ENCODE measurements at places on chromosomes 5 and 9.

DNA sequence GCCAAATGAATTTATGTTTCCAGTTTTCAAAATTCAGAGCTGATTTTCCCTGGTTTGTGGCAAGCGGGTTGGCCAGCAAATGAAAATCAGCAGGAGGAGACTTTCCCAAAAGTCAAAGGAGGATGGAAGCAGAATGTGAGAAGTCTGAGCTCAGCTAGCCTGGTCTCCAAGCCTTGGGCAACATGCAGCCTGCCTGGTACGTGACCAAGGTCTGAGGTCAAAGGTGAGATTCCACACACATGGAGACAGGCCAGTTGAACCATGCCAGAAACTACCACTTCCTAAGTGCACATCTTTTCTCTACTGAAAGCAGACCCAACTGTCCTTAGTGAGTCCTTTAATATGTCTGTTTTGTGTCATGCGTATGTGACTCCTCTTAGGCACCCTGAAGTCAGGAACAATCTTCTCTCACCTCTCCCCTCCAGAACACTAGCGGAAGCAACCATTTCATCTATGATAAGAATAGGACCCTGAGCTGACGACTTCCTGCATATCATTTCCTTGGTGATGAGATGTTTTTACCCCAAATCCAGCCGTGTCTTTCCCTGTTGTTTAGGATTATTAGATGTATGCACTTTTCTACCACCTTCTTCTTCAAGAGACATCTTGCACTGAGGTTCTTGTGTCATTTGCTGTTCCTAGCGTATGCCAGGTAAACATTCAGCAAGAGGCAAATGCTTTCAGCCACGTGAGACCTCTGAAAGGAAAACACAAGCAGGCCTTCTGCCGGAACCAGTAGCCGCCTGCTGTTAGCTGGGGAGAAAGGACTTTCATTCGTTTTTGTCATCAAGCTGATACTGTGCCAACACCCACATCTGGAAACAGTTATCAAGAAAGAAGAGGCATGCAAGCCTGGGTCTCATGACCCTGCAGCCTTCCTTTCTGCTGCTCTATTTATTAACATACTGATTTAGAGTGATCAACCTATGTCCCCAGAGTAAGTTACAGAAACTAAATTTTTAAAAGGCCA, 9.7 kb upstream of the TGFBI start:
- DNase-seq: no peak

DNA sequence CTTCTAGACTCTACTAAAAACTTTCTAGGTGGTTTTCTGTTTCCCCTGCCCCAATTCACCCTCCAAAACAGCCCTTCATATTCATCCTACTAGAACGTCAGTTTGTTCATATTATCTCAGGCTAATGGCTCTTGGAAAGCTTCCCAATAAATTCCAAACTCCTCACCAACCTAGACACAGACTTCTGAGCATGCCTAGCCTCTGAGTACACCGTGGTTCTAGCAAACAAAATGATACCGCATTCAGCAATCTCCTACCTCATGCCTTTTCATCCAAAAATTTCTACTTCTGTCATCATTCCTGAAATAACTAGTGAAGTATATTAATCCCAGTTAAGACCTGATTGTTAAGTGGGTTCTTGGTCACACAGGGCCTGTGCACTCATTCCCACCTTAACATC, 46.5 kb upstream of the NR5A1 start:
- DNase-seq: no peak

DNA sequence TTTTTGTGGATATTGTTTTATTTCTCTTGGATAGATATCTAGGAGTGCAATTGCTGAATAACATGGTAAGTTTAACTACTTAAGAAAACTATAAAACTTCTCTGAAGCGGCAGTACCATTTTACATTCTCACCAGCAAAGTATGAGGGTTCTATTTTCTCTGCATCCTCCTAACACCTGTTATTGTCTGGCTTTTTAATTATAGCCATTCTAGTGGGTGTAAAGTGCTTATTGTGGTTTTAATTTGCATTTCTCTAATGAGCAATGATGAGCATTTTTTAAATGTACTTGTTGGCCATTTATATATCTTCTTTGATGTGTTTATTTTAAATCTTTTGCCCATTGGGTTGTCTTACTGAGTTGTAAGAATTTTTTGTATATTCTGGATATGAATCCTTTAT, 28.7 kb downstream of the SMIM32 start:
- DNase-seq: no peak

DNA sequence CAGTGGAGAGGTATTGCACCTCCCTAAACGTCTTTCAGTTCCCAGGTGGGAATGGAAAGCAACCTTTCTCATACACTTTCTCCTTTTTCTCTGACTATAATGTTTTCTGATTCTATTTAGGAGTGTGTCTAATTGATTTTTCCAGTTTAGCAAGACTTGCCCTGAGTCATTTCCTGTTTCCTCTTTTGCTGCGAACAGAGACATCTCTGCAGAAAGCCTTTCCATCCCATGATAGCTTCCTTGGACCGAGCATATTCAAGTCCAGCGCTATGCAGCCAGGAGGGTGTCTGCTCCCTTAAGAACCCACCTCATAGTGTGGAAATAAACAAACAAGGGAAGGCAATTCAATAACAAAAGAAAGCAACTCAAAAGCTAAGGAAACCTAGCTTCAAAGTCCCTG, 60.0 kb upstream of the CDH6 start:
- DNase-seq: no peak

- DNase-seq: no peak
These were observed 188.3 kb downstream of the GADD45G start for GRCh38 chr9:89793124-89793495.

- no peak for DNase-seq
These were observed 14.8 kb upstream of the TUT7 start for GRCh38 chr9:86368871-86369521.

DNA sequence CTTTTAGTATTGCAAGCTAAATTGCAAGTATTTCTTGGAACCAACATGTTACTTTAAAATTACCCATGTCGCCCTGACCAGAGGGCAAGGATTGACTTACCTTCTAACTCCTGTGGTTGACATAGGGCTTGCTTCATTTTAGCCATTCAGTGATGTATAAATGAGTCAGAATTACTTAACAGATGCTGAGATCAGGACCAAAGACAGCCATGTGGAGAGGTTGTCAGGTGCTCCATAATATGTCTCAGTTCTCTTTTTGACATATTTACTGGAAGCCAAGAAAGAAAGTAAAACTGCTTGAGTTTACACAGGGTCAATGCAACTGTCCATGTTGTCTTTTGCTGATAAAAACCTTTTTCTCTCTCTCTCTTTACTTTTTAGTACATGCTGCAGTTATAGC, 33.2 kb downstream of the F2RL2 start:
- DNase-seq: peak; percentile 42

DNA sequence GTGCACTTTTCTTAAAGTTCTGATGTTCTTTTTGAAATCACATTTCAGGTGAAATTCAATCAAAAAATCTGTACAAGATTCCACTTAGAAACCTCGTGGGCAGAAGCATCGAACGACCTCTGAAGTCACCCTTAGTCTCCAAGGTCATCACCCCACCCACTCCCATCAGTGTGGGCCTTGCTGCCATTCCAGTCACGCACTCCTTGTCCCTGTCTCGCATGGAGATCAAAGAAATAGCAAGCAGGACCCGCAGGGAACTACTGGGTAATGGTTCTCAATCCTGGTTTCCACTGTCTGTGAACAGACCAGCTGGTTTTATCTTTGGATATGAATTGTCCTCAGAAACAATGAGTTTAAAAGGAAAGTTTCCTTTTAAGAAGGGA, 8.1 kb upstream of the SLC2A8 start:
- DNase-seq: no peak

GRCh38 chr5:2700876-2701275, 50.6 kb downstream of the IRX2 start:
- no peak for DNase-seq

- DNase-seq: no peak
These were observed 162.2 kb downstream of the HSD17B3 start for GRCh38 chr9:96139592-96140295.

- no peak for DNase-seq
These were observed 30.3 kb upstream of the PUM3 start for GRCh38 chr9:2874001-2874750.

- no peak for DNase-seq
These were observed 294.2 kb upstream of the GRIN3A start for GRCh38 chr9:102032614-102033013.

GRCh38 chr5:109105631-109106267, 304.0 kb downstream of the PJA2 start:
- DNase-seq: no peak

DNA sequence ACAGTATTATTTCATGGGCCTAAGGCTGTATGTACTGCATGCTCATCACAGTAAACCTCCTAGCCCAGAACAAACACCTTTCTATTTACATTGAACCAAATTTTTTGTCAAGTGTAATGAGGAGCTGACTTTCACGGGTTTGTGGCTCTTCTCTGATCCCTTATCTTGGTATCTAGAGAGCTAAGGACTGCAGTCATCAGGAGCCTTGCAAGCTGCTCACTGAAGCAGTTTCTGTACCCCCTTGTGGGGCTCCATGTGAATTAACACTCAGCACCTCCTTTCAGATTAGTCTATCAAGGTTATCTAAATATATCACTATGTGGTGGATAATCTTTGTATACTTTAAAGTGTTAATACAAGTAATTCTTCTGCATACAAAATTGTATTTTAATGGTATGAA, 108.2 kb downstream of the AUH start:
- peak; percentile 30 for DNase-seq

DNA sequence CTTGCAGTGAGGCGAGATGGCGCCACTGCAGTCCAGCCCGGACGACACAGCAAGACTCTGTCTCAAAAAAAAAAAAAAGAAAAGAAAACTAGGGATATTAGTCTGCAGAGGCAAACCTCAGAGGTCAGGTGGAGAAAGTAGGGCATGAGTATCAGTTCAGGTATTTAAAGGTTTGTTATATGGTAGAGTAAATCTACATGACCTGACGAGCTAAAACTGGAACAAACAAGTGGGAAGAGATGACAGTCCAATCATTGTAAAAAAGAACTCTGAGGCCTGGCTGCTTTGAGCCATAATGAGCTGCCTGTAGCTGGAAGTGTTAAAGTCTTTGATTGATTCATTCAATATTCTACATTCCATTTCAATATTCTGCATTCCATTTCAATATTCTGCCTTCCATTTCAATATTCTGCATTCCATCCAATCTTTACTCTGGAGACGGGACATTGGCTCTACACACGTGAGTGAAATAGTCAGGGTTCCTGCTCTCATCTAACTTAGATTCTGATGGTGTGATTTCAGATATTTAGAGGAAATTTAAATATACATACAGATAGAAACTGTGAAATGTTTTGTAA, 28.9 kb upstream of the GRAMD2B start:
- no peak for DNase-seq

GRCh38 chr5:3590967-3591900, 4.4 kb upstream of the IRX1 start:
- no peak for DNase-seq

DNA sequence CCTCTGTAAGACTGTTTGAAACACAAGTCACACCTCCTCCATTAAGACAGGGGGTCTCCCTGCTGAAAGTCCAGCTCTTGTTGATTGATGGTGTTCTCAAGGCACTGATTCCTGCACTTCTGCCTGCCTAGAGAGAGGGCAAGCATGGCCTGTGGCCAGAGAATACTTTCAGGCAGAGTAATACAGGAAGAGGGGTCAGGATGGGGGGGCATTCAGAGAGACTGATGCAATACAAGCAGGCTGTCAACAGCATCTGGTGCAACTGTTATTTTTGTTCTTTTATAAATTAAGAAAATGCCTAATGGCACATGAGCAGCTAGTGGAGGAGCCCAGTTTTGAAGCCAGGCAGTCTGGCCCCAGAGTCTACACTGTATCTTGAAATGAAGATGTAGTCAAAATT, 302.2 kb downstream of the DIRAS2 start:
- no peak for DNase-seq

GRCh38 chr9:121725008-121725775, 73.8 kb downstream of the DAB2IP start:
- no peak for DNase-seq

- no peak for DNase-seq
These were observed 59.5 kb upstream of the ERCC6L2 start for GRCh38 chr9:95815961-95816360.

- no peak for DNase-seq
These were observed 4.9 kb downstream of the ADAM19 start for GRCh38 chr5:157570531-157571200.

GRCh38 chr5:133373121-133373870, 239.0 kb downstream of the FSTL4 start:
- no peak for DNase-seq

DNA sequence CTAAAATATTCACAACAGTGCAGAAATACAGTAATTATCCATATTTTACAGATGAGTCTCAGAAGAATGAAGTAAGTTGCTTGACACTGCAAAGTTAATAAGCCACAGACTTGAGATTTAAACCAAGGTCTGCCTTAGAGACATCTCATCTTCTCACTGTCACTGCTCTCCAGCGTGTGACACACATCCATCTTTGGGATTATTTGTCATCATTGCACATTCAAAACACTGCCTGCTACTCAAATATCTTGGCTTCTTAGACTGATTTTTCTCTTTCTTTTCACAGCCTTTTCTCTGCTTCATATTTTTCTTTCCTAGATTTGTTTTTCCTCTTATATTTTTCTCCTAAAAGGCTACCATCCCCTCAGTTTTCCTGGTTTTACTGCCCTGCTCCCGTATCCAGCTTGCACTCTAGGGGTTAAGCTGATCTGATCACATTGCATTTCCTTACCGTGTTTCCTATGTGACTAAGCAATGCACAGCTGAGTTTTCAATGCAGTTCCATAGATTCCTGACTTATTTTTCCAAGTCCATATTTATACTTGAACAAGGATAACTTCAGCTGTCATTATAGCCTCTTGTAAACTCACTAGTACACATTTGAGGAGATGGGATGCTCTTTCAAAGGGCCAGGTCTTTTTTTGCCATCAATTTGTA, 353.0 kb downstream of the PLK2 start:
- no peak for DNase-seq

DNA sequence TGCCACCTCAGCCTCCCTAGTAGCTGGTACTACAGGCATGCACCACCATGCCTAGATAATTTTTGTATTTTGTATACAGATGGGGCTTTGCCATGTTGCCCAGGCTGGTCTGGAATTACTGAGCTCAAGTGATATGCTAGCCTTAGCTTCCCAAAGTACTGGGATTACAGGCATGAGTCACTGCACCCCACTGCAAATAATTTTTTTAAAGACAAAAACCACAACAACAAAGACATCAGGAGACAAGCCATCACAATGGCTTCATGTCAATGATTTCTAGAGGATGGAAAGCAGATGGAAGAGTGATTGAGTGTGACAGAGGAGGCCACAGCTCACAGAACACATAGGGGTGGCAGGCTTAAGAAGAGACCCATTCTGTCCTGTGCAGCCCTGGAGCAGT, 97.9 kb upstream of the PCSK1 start:
- DNase-seq: no peak

GRCh38 chr5:123046222-123046621, 9.7 kb upstream of the PPIC start:
- no peak for DNase-seq

GRCh38 chr9:15352306-15352705, 45.3 kb upstream of the TTC39B start:
- DNase-seq: no peak

- DNase-seq: no peak
These were observed 31.1 kb downstream of the MORN5 start for GRCh38 chr9:122190597-122191381.

- no peak for DNase-seq
These were observed 101.7 kb upstream of the FCN2 start for GRCh38 chr9:134778841-134779411.

- DNase-seq: no peak
These were observed 1429.8 kb upstream of the CDH9 start for GRCh38 chr5:28468166-28468565.

All from GM13976 (cell line).